ENCODE measurements at places on chromosomes 2 and 18.

DNA sequence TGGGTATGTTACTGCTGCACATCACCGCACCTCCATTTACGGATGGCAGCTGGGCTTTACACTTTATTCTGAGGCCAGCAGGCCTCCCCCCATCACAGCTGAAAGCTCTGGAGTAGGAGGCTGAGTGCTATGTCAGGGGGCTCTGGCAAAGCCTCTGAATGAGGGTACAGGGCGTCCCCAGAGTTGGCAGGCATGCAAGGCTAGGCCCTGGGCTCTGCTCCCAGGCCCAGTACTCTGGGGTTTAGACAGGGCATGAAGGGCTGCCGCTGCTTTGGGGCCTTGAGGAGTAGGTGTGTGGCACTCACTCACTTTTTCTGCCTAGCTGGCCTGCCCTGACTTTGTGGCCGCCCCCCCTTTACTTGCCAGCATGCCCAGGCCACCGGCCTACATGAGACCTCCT, 90.8 kb downstream of the WDSUB1 start:
- no peak for DNase-seq

- DNase-seq: no peak
Observed at GRCh38 chr2:65275141-65275915, 47.7 kb downstream of the ACTR2 start.

DNA sequence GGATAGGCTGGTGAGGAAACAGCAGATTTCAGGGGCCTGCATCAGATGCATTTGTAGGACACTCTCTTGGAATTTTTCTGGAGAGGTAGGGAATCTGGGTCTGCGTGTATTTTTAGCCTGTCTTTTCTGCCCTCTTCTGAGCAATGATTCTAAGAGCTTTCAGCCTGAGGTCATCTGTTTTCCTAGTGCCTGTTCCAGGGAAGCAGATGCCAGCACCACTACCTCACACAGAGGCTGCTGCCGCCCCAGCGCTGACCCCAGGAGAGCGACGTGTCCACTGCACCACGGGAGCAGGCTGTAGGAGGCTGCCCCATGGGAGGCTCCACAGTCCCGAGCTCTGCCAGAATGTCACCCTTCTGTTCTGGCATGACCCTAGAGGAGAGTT, 316.5 kb downstream of the CYP26B1 start:
- peak; percentile 29 for DNase-seq

DNA sequence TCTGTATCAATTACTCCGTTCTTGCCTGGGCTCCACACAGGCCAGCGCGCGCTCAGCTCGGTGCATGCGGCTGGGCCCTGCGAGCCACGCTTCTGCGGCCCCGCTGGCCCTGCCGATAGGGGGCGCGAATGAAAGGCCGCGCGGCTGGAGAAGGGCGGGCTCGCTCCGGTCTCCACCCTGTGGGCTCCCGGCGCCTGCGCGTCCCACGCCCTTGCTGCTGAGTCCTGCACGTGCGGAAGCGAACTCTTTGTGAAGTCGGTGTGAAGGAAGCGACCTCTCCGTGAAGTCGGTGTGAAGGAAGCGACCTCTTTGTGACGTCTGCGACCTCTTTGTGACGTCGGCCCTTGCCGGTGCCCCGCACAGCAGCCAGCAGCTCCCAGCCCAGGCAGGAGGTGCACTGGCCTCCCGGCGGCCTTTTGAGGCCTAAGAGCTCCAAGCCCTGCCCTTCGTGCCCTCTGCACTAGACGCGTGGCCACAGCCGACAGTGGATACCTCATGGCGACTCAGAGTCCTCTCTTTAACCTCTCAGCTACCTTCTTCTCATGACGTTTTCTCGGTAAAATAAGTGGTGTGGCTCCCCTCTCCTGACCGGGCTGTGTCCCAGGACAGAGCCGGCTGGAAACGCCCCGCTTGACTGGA, 391.9 kb upstream of the RAB6C start:
- DNase-seq: no peak

GRCh38 chr2:239305771-239306170, 95.0 kb downstream of the HDAC4 start:
- no peak for DNase-seq

DNA sequence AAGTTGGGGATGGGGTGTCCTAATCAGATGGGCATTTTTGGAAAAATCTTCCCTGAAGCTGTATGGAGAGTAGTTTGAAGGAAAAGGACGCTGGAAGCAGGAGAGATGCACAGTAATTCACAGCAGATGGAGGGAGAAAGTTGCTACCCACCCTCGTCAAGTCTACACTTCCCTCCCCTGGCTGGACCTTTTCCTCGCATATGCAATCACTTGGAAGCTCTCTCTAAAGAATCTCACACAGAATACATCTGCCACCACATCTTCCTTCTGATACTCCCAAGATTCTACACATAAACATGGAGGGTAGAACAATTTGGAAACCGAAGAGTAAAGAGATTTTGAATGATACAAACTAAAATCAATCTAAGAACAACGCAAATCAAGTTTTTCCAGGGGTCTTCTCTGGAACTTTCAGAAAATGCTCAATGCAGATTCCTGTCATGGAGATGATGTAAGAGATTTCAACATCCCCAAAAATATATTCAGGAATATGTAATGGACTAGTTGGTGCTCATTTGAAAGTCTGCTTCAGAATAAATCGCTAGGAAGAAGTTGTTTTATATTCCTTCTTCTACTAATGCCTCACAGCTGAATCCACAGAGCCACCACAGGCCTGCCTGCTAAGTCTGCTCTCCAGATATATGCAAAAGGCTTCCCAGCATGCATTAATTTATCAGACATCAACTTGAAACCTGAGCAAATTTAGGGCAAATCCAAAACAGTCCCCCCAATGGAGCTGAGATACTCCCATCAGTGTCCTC, 291.5 kb downstream of the LRATD1 start:
- DNase-seq: no peak

- DNase-seq: no peak
Observed at GRCh38 chr18:75089748-75090327, 119.1 kb downstream of the PTGR3 start.

- DNase-seq: no peak
Observed at GRCh38 chr2:9232886-9233285, 26.3 kb downstream of the ASAP2 start.

GRCh38 chr18:33944493-33944892, 280.2 kb downstream of the NOL4 start:
- DNase-seq: no peak

DNA sequence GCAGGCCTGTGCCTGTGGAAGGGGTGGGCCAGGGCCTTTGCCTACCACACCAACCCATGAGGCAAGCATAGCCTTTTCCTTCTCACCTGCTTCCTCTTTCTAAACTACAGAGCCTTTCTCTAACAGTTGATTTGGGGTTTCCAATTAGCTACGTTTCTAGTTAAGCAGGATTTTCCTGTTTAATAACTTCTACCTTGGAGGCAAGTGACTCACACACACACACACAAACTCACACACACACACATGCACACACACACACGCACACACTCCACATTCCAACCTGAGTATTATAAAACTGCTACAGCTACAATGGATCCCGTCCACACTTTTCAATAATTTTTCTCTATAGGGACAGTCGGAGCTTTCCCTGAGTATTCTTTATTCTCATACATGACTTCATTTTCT, 84.9 kb downstream of the SOX11 start:
- DNase-seq: peak; percentile 4

DNA sequence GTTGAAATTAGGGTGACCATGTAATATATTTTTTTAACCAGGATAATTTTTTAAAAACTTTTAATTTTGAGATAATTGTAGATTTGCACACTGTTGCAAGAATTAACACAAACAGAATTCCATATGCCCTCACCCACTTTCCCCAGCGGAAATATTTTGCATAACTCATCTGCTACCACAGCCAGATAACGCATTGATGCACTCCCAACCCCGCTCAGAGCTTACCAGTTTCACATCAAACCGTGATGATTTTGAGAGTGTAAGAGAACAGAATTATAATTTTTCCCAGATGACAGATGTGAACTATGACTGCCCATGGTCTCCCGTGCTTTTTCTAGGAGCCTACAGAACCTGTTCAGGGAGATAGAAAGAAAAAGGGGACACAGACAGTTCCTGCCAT, 35.2 kb upstream of the LDLRAD4 start:
- DNase-seq: no peak

- no peak for DNase-seq
Observed at GRCh38 chr18:46421973-46422551, 235.0 kb downstream of the LOXHD1 start.

DNA sequence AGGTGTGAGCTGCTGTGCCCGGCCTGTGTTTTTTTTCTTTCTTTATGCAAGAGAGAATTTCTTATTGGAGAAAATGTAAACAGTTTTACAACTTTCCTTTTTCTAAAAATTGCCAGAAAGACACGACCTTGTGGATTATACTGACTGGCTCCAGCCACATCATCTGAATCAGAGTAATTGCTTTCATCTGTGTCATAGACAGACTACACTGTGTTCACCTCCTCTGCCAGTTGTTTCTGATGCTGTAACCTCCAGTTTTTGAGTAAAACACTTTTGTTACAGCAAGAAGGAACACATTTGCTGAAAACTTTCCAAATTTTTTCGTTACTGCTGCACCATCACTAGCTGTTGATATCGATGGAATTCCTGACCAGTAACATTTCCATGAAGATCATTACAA, 43.9 kb upstream of the PLEKHM3 start:
- DNase-seq: no peak

GRCh38 chr2:168988755-168989154, 42.4 kb downstream of the ABCB11 start:
- no peak for DNase-seq

GRCh38 chr2:207766697-207767460, 2.8 kb downstream of the FZD5 start:
- no peak for DNase-seq
